AG10803 (cell line): ENCODE measurements at places on chromosomes 1 and 21.

GRCh38 chr1:23475134-23475628, 8.8 kb downstream of the ASAP3 start:
- DNase-seq, result peak; percentile 90

DNA sequence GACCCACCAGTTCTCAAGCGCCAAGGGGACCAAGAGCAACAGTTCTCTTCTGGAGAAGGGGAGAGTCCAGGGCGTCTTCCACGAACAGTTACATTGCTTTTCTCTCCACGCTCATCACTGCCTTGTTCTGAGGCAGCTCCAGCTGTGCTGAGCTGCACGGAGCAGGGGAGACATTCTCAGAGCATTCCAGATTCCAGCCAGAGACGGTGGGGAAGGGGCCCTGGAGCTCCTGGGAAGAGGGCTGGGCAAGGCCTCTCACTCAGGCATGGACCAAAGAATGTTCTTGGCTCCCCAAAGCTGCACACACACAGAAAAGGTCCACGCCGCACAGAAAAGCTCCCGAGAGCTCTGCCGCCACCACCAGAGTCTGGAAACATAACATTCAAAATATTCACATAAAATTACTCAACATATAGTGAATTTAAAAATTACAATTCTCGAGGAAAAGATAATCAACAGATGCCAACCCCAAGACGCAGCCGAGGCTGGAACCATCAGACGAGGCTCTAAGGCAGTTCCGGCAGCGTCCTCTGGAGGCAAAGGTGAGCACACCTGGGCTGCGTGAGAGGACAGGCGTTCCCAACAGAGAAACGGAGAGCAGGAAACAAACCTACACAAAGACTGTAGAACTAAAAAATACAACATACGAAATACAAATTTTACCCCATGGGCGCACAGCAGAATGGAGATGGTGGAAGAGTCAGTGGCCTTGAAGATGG, 40.5 kb downstream of the UBE2G2 start:
- no peak for DNase-seq

DNA sequence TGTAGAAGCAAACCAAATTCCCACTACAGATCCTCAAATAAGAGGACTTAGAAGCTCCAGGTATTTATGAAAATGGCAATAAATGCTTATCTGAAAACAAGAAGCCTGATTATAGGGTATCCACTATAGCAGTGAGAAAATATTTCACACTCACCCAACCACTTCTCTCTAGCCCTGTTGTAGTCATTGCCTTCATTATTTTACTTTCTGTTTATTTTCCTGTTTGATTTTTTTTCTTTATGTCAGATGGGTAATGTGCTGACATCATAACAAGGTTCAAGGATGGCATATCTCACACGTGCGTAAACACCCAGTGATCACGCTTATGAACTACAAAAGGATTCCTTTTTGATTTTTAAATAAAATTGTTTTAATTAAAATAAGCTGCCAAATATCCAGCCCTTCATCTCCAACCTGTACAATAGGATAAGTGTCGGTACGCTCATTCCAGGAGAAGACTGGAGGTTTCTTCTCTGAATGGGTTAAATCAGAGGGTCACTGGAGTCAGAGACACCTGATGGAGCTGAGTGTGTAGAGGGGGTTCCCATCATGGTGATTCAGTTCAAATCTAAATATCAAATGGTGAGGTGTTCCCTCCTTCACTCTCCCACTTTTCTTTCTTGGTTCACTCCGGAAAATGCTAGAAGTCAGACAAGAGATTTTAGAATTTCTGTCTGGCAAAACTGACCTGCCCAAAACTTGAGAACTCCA, 8.2 kb upstream of the S1PR1 start:
- no peak for DNase-seq

DNA sequence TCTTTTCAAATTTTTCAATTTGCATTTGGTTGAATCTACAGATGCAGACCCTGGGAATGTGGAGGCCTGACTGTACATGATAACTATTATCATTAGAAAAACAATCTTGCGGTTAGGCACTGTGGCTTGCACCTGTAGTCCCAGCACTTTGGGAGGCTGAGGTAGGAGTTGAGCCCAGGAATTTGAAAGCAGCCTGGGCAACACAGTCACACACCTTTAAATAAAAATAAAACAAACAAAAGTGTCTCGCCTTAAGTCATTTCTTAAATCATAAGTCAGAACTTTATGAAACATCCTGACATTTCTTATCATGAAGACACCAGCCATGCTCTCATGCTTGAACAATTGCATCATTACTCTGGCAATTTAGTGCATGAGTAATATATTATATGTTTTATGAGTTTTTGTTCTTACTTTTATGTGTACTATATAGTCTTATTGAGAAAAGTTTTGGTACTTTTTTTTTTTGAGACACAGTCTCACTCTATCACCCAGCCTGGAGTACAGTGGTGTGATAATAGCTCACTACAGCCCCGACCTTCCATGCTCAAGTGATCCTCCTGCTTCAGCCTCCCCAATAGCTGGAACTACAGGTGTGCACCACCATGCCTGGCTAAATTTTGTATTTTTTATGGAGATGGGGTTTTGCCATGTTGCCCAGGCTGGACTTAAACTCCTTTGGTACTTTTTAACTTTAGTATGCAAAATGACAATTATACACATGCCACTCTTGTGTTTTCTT, 7.8 kb downstream of the TBX19 start:
- DNase-seq, result no peak

DNA sequence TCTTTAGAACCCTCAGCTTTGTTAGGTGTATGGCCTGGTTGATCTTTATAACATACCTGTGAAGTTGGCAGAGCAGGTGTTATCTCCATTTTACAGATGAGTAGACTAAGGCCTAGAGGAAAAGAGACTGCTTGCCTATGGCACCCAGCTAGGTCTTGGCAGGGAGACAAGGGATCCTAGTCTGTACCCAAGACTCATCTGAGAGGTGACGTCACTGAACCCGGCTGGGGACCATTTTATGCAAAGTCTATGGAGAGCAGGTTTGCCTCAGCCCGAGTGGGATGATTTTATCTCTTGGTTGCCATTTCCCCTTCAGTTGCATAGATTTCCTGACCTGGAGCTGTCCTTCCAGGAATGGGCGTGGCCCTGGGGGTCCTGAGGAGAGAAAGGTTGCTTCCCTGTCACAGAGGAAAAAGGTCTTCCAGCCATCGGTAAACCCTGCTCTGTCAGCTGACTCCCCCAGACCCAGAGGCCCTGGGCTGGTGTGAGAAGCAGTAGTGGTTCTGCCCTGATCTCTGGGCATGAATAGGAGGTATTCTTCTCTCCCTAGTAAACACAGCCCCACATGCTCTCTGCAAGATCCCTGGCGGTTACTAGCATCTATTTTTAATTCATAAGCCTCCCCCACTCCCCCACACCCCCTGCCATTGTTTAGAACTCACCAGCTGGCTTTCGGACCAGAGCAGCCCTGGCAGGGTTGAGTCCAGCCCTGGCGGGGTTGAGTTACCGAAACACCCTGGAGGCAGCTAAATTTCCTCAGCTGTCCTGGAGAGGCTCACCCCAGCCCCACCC, 19.6 kb downstream of the TMCC2 start:
- DNase-seq, result no peak

- no peak for DNase-seq
Observed at GRCh38 chr21:15134701-15135470, 70.1 kb upstream of the NRIP1 start.

- DNase-seq, result peak; percentile 54
Observed at GRCh38 chr1:31625561-31626222, 8.2 kb downstream of the HCRTR1 start.

GRCh38 chr1:241738284-241739078, 86.4 kb downstream of the WDR64 start:
- DNase-seq, result no peak

GRCh38 chr1:51768971-51769588, 109.4 kb downstream of the NRDC start:
- DNase-seq, result peak; percentile 73

DNA sequence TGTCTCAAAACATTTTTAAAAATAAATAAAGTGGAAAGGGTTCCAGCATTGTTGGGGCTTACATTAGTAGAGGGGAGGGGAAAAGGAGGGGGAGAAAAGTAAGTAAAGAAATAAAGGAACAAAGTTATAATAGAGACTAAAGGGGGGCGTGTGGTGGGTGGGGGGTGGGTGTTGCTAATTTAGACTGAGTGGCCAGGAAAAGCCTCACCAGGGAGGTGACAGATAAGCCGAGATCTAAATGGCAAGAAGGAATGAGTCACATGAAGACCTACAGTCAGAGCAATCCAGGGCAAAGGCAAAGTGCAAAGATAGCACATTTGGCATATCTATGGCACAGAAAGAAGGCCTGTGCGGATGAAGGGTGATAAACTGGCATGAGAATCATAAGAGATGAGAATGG, 7.5 kb downstream of the MPL start:
- no peak for DNase-seq

DNA sequence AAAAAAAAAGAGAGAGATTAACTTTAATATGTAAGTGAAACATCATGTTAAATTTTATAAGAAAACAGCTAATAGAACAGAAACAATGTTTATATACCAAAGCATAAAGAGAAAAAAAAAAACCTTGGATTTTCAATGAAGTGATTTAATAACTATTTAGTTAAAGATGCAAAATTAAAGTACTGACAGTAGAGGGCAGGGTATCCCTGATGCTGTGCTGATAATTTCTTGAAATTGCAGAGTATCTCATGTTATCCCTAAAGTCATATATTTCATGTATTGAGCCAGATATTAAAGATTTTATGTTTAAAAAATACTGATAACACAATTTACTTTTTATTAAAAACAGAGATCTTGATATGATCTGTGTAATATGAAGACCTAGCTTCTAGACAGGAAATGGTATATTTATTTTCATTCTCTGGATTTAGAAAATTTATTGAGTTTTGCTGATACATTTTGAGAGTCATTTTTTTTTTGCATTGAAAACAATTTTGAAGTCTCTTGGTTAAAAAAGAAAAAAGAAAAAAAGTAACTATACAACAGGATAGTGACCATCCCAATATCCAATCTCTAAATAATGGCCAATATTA, 273.2 kb downstream of the USP25 start:
- peak; percentile 34 for DNase-seq

DNA sequence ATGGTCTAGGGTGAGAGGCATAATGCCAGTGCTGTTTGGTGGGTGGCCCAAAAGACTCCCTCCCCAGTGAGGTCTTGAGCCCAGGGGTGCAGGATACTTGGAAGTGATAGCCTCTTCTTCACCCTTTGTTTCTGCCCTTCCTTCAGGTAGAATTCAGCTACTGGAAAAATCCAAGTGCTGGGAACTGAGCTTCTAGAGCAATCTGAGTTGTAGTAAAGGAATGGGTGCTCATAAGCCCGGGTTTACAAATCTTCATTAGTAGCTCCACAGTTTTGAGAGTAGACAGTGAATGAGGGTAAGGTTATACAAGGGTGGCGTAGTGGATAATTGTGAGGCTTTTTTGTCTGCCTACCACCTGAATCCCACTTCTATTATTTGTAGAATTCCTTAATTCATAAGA, 29.2 kb upstream of the CD84 start:
- no peak for DNase-seq

- no peak for DNase-seq
Observed at GRCh38 chr1:205041998-205042910, 758 bp upstream of the CNTN2 start.

GRCh38 chr1:181160998-181161870, 72.7 kb downstream of the IER5 start:
- no peak for DNase-seq

GRCh38 chr1:165395478-165395877, 39.0 kb upstream of the LMX1A start:
- no peak for DNase-seq

GRCh38 chr1:173603056-173603591, at the start of gene SLC9C2:
Gene SLC9C2, minus strand, starts transcription at chr1:173603072. Its CDS starts 1,296 bp downstream, at chr1:173601776.
- DNase-seq, result peak; percentile 24

DNA sequence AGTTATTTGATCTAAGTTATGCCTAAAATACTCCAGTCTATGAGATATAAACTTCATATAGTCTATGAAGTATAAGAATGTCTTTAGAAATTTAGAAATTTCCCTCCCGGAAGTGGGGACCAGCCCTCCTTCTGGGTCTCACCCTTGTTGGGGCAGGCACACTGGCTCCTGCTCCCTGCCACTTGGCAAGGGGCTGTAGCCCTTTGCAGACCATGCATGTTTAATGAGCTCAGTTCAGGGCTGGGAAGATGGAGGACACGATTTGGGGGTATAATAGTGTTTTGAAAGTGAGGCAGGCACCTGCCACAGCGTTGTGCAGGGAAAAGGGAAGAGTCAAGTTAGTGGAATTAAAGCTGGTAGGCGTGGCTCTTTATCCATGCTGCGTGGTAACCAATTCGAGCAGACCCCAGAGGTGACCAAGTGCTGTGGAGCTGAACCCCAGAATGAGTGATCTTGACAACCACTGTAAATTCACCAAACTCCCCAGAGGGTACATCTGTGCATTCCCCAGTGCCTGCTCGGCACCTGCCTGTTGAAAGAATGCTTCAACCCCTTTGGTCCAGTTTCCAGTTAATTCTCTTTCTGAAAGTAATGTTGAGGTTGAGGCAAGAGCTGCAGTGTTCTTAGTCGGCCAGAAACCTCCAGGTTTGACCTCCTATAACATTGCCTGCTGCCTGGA, 79.6 kb downstream of the DOP1B start:
- DNase-seq, result no peak

- DNase-seq, result no peak
Observed at GRCh38 chr1:61950418-61950817, 208.1 kb downstream of the PATJ start.

DNA sequence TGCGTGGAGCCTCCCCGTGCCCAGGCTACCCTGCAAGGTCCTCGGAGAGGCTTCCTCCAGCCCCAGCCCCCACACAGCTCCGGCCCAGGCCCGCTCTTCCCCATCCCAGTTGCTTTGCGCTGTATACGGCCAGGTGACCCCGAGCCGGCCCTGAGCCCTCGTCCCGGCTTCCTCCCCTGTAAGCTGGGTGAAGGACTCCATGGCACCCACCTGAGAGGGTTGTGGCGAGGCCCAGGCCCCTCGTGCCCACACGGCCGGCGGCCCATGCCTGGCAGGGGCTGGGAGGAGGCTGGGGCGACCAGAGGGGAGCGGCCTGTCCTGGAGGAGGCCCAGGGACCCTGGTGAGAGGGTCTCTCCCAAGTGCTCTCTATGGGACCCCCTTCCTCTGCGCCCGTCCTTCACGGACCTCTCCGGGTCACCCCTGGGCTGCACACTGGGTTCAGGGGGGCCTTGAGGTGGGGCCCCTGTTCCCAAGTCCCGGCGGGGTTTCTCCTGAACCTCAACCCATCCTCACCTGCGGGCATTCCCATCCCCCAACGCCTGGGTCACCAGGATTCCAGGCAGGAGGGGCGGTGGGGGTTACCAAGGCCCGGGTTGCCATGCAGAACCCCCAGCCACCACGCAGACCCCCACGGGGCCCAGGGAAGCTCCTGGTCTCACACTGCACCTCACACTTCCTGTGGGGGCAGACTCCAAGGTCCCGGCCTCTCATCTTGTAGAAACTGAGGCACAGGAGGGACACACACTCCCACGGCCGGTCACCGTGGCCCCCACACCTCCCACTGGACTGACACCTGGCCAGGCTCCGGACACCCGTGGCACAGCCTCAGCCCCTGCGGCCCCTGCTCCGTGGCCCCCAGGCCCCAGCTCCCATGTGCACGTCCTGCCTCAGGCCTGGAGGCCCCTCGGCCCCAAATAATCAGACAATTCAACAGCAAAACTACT, 25.2 kb downstream of the COL6A1 start:
- no peak for DNase-seq
